ENCODE measurements at places on chromosomes 6 and 20.
A peak's percentile ranks its signal among the peaks of the same experiment; 100 is the strongest.

DNA sequence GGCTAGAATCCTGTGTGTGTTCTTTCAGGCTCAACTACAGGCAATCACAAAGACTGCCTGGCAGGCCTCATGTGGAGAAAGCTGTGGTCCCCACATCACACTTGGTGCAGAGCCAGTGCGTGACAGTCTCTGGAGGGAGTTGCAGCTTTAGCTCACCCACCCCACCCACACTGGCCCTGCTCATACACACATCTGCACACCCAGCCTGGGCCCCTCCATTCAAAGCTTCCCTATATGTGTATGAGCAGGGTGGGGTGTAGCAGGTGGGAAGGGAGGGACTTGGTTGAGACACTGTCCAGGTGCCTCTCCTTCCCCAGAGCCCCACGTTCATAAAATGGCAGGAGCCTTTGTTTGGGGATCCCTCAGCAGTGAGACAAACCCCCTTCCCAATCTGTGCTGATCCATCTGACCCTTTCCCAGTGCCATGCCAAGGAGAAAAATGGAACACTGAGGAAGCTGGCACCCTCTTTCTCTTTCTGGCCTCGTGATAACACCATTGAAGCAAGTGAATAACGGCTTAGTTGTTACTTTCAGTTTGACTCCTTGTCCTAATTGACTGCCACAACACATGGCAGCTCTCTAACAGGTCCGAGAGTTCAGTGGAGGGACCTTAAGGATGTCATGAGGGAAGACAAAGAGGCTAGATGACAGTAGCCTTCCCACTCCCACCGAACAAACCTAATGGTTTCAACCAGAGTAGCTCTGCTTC is 53.8 kb upstream of the NRSN1 start:
- no peak for DNase-seq

DNA sequence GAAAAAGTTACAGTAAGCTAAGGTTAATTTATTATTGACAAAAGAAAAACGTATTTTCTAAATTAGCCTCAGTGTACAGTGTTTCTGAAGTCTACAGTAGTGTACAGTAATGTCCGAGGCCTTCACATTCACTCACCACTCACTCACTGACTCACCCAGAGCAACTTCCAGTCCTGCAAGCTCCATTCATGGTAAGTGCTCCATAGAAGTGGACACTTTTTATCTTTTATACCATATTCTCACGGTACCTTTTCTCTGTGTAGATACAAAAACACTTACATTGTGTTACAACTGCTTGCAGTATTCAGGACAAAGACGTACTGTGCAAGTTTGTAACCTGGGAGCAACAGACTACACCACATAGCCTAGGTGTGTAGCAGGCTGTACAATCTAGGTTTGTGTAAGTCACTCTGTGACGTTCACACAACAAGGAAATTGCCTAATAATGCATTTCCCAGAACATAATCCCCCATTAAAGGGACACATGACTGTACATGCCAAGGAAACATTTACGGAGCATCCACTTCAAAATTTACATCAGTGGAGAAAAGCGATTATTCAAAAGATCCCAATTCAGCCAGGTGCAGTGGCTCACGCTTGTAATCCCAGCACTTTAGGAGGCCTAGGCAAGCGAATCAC is 133.4 kb downstream of the BANF2 start:
- DNase-seq, result no peak

- DNase-seq, result no peak
These were observed 5.3 kb downstream of the ZNF512B start for GRCh38 chr20:63964412-63964811.

- no peak for DNase-seq
These were observed 193.6 kb downstream of the EDN1 start for GRCh38 chr6:12483712-12484111.

DNA sequence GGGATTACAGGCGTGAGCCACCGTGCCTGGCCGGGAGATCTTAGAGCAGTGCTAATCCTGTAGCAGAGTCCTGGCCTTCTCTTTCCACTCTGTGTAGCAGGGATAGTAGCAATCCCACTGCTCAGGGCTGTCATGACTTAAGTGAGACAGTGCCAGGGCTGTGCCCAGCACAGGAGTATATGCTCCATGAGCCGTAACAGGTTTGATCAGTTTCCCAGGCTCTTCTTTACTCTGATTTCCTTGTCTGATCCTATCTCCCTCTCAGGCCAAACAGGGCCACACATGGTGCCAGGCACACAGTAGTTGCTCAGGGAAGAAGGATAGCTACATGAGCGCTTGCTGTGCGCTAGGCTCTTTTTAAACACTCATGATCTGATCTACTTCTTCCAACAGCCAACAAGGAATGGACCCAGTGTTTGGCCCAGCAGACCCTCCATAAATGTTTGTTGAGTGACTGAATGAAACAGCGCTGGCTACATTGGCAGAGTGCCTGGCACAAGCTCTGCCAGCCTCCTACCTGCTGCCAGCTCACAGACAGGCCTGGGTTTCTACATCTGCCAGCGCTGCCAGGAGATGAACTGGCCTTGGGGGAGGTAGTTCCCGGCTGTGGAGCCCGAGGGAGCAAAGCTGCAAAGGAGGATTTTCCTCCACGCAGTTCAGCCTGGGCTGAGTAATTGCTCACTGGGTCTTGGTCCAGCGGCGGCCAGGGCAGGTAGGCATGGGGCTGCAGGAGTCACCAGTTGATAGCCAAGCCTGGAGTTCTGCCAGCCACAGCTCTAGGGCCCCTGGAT is 36.9 kb downstream of the SNAI1 start:
- no peak for DNase-seq

DNA sequence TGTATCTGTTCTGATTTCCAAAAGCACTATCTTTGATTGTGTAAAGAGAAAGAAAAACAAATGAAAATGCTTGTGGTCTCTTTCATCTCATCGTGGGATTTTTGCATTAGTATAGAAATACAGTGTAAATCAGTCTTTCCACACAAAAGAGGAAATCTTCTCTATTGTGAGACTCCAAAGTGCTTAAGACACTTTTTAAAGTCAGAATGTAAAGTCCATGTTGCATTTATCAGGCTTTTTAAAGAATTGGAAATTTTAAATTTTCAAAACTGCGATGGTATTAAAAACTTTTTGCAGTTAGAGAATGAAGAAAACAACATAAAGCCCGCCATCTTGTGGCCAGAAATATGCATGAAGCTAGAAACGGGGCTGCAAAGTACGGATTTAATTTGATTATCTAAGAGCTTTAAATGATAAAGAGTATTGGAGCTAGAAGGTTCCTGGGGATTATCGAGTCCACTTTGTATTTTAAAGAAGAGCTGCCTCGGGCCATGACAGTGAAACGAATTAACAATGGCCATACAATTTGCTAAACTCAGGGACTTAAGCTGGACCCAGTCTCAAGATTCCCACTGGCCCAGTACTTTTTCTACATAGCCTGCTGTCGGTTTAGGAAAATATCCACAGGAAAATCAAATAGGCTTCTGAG is 339.6 kb downstream of the ARHGAP18 start:
- peak; percentile 40 for DNase-seq

- DNase-seq, result no peak
These were observed 11.4 kb upstream of the GDAP1L1 start for GRCh38 chr20:44235702-44236101.

- no peak for DNase-seq
These were observed 144.3 kb downstream of the OR2B2 start for GRCh38 chr6:27767851-27768250.

- no peak for DNase-seq
These were observed 88.2 kb upstream of the DST start for GRCh38 chr6:56730663-56731529.

- no peak for DNase-seq
These were observed 20.2 kb downstream of the RAMACL start for GRCh38 chr6:166566026-166567011.

GRCh38 chr20:50987493-50988210 is 29.0 kb downstream of the MOCS3 start:
- peak; percentile 43 for DNase-seq

- no peak for DNase-seq
These were observed 156.2 kb upstream of the BTBD3 start for GRCh38 chr20:11761497-11761896.

GRCh38 chr6:111939902-111940301 is 66.7 kb upstream of the FYN start:
- no peak for DNase-seq

DNA sequence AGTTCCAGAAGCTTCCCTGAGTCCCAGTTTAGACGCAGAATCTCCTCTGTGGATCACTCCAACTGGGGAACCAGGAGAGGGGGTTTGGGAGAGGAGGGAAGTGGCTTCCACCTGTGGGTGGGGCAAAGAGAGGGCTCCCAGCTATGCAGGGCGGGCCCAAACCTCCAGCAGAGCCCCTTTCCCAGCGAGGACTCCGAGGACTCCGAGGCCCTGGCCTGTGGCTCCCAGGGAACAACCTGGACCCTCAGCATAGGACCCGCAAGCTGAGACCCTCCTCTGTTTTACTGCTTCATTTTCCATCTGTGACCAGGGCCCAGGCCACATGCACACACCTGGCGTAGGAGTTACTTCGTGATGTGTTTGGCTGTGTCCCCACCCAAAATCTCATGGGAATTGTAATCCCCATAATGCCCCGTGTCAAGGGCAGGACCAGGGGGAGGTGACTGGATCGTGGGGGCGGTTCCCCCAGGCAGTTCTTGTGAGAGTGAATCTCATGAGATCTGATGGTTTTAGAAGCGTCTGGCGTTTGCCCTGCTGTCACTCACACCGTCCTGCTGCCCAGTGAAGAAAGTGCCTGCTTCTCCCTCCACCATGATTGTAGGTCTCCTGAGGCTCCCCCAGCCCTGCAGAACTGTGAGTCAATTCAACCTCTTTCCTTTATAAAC is 27.9 kb downstream of the NTSR1 start:
- no peak for DNase-seq

DNA sequence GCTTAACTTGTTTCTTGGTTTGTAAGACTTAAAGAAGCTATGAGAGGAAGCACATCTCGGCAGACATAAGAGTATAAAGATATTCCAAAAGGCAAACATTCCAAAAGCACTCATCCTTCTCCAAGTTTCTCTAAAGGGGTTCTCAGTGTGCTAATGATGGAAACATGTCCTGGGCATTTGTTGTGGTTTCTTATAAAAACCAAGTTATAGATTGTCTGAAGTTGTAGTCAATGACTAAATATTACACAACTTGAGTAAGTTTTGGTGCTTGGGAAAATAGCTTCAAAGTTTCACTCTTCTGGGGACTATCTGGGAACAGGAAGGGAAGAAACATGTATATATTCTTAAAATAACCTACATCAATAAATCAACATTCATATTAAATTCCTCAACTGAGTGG is 128.3 kb upstream of the TBX18 start:
- no peak for DNase-seq

- no peak for DNase-seq
These were observed 140.9 kb downstream of the NCOA3 start for GRCh38 chr20:47642624-47643023.

DNA sequence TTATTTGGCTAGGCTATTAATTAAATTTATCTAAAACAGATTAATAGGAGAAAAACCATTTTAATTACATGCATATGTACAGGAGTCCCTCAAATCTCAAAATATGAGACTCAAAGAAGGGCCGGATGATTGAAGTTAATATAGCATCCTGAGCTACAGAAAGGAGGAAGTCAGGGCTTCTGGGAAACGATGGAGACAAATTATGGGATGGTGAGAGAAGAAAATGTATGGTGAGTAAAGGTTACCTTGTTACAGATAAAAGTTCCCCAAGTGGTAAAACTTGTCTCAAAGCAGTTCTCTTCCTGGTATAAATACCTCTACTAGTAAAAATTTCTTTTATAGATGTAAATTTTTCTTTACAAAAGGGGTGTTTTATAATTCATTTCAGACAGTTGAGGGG is 15.9 kb upstream of the BTN1A1 start:
- DNase-seq, result no peak

DNA sequence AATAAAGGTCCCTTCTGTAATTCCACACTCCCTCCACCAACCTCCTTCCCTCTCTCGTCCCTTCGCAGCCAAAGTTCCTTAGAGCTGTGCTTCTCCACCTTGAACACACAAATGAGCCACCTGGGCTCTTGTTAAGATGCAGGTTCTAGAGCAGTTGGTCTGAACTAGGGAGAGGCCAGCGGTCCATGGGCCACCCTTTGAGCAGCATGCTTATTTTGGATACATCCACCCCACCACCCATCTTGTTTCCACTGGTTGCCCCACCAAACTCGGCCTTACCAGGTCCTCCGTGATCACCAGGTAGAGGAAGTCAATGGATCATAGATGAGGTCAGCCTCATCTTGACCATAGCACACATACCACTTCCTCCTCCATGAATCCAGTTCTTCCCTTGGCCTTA is 7.3 kb upstream of the BPIFA2 start:
- DNase-seq, result no peak

GRCh38 chr6:145373826-145374225 is 361.5 kb downstream of the EPM2A start:
- DNase-seq, result no peak

DNA sequence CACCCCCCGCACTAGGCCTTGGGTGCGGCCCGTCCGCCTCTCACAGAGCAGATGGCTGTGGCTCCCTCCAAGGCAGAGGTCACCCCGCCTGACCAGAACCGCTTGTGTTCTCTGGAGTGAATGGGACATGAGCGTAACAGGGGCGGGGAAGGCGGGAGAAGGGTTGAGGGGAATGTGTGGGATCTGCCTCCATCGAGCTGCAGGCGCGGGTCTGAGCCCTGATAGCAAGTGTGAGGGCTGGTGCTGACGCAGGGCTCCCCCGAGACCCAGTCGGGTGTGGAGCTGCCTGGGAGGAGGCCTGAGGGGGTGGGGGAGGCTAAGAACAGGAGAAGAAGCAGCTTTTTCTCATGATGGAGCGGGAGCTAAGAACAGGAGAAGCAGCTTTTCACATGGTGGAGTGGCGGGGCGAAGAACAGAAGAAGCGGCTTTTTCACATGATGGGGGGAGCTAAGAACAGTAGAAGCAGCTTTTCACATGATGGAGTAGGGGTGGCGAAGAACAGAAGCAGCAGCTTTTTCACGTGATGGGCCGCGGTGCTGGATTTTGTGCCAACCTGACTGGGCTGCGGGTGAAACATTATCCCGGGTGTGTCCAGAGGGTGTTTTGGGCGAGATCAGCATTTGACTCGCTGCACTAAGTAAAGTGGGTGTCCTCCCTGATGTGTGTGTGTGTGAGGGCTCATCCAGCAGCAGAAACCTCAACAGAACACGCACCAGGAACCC is 169.3 kb downstream of the TTLL2 start:
- no peak for DNase-seq

- DNase-seq, result no peak
These were observed 91.9 kb downstream of the MYLK4 start for GRCh38 chr6:2658788-2659187.

DNA sequence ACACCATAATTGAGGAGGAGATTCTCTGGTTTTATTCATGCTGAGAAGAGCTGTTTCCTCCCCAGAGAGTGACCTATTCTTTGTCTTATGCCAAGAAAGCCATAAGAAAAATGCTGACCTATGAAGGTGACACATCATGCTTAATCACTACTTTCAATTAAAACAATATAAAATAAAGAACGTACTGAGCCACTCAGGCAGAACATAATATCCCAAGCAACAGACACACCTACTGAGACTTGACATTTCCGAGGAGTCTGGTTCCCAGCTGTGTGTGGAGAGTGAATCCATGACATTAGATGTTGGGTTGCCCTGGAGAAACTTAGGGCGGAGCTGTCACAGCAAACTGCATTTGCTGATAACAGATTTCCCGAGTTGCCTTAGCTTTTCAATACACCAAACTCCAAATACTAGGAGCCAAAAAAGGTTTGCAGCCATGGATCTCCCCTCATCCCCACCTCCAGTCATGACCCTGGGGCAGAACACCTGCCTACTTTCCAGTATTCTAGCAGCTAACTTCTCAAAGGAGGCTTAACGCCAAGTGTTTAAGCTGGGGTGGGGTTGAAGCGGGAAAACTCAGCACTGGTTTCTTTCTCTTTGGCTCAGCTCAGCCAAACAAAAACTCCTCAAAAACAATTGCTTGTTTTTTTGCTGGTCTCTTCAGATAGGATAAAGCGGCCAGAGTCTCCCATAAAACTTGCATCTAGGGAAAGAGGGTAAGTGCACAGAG is 92.2 kb downstream of the BACH2 start:
- DNase-seq, result no peak
